ENCODE measurements at places on chromosomes 3 and 15.

GRCh38 chr15:63287109-63287508, 9.7 kb downstream of the APH1B start:
- no peak for DNase-seq

DNA sequence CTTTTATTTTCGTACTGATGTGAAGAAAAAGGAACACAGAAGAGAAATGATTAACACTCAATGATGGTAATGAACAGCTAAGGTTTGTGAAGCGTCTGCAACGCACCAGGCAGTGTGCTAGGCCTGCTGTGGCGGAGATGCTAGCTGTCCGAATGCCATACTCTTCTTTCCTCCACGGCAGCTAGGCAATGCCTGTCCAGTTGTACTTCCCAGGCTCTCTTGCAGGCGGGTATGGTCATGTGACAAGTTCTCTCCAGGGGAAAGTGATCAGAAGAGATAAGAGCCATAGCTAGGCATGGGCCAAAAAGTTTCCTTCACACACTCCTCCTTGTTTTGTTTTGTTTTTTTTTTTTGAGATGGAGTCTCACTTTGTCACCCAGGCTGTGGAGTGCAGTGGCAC, 6.7 kb downstream of the TADA3 start:
- DNase-seq = no peak

- no peak for DNase-seq
These were observed 22.5 kb upstream of the OTOL1 start for GRCh38 chr3:161474139-161474538.

DNA sequence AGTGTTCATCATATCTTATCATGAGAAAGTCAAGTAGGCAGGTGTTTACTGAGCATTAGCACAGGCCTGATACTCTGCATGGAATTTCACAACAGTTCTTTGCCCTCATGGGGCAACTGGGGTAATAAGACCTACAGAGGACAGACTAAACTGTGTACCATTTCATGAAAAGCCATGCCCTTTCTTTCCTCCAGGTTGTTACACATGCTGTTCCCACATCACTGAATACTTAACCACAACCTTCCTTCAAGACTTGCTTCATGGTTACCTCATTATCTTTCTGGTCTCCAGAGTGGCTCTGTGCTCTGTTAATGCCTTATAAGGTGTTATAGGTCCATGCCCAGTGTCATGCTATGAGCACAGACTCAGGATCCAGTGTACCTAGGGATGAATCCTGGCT, 28.2 kb upstream of the RSL24D1 start:
- DNase-seq = no peak

GRCh38 chr3:27322634-27323033, 46.5 kb downstream of the NEK10 start:
- DNase-seq = no peak

DNA sequence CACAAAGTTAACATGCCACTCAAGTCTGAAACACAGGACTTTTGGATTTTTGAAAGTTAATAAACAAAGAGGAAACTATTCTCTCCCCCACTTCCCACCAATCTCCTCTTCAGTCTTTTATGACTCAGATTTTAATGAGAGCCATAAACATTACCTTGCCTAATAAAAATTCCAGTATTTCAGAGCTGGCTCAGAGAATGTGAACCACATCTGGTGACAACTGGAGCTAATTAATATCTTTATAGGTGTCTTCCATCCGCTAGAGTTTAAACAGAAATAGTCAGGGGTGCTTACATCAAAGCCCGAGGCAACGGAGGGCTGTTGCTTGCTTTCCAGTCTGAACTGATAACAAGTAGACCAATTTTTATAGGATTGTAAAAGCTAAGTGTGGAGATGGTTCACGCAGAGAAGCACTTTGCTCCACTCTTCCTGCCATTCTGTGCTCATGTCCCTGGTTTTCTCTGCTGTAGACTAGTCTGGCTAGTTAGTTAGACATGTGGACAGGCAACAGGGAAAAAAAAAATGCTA, 363.6 kb downstream of the NR2F2 start:
- no peak for DNase-seq

GRCh38 chr15:95449230-95449628, 881.3 kb upstream of the NR2F2 start:
- DNase-seq = no peak

DNA sequence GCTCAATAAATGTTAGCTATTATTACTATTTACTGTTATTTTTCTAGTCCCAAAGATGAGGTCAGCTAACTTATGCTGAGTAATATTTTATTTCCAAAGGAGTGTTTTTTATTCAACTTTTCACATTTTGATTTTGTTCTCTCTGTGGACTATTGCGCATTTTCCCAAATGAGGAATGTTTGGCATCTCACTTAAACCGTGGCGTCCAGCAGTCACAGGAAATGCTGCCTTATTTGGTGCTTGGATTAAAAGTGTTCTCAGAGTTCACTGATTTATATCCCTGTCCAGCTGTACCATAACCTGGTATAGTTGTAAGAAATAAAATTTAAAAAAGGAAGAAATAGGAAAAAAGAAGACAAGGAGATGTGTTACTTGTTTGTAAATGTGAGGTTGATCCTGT, 166.8 kb downstream of the THSD4 start:
- no peak for DNase-seq

- DNase-seq = no peak
These were observed 300.2 kb downstream of the OTOL1 start for GRCh38 chr3:161796780-161797179.

GRCh38 chr15:61681038-61681418, 379.2 kb downstream of the VPS13C start:
- no peak for DNase-seq

- DNase-seq = no peak
These were observed 462.6 kb downstream of the GABRG3 start for GRCh38 chr15:27433604-27434003.

GRCh38 chr15:85584872-85585271, 204.5 kb downstream of the AKAP13 start:
- no peak for DNase-seq

DNA sequence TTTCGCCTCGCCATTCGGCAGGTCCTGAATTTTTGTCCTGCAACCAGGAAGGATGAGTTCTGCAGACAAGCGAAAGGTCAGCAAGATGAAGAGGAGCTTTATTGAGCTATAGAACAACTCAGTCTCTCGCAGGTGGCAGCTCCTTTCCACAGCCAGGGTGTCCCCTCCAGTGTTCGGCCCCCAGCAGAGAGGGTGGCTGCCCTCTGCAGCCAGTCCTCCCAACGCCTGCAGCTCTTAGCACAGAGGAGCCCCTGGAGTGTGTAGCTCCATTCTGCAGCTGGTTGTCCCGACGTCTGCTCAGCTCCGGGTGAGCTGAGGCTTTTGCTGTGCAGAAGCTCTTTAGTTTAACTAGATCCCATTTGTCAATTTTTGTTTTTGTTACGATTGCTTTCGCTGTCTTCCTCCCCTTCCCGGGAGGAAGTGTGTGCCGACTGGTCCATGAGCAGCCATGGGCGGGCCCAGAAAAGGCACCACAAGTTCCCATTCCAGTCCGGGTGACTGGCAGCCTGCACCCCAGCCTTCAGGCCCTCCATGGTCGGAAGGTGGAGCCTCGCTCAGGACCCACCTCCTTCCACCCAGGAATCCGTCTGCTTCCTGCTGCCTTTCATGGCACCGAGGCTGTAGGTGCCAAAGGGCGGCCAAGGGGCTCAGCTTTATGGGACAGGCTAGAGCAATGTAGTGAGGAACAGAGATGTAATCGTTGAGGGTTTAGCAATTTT, 497.8 kb upstream of the CNTN4 start:
- no peak for DNase-seq

DNA sequence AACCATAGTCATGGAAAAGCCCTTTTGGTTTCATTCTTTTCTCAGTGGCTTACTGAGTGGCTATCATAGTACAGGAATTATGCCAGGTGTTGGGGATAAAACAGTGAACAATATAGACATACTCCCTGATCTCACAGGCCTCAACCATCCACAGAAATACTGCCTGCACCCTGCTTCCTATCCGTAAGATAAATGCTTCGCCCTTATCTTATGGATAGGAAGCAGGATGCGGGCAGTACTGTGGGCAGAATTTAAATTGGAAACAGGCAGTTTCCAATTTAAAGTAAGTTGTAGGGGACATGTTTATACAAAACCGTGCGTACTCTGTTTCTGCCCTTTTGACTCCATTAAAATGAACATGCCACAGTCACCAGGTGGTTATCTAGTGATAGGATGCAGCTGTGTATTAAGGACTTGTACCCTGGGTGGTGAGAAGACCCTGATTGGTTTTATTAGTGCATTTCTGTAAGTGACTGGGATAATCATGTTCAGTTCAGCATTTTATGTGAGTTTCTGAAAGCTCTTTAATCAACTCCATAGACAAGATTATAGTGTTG, 141.8 kb upstream of the BHLHE40 start:
- no peak for DNase-seq

GRCh38 chr15:92683511-92683834, 27.9 kb upstream of the FAM174B start:
- no peak for DNase-seq

DNA sequence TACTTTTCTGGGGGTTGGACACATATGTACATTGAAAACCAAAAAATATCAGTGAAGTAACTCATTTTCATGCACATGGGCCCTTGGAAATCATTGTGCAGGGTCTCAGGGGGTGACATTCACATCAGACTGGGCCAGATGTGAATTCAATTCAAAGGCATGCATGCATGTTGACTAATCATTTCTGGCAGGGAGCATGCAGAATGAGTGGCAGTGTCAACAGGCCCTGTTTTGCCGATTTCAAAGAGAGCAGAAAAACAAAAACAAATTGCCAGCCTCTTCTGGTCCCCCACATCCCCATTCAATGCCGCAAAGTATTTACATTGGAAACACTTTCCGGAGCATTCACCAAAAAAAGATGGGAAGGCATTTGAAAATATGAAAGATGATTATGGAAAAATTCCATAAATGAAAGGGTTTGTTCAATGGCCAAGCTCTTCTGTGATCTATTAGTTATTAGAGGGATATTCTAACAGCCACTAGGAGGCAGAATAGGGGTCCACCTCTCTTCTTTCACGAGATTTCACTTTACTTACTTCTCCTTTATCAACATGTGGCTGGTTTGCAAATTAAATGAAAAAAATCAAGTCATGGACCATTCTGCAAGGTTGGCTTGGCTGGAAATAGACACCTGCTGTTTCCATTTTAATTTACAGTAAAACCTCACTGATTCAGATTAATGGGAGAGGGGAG, 119.9 kb upstream of the FEZF2 start:
- DNase-seq = no peak

- no peak for DNase-seq
These were observed 6.4 kb downstream of the RPLP1 start for GRCh38 chr15:69459066-69459465.

DNA sequence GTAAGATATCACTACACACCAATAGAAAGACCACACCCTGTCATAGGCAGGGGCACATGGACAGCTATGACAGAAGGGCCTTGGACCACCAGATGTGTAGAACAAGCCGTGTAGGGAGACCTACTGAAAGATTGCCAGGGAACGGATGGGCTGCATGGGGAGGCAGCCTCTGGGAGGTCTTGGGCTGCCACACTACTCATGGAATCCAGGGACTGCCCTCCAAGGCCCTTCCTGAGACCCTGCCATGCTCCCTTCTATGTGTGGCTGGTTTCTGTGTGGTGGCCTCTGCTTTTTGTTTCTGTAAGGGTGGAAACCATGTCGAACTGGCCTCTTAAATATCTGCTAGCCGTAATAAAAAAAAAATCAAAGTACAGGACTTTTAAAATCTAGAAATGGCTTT, 86.9 kb downstream of the OCA2 start:
- DNase-seq = no peak

DNA sequence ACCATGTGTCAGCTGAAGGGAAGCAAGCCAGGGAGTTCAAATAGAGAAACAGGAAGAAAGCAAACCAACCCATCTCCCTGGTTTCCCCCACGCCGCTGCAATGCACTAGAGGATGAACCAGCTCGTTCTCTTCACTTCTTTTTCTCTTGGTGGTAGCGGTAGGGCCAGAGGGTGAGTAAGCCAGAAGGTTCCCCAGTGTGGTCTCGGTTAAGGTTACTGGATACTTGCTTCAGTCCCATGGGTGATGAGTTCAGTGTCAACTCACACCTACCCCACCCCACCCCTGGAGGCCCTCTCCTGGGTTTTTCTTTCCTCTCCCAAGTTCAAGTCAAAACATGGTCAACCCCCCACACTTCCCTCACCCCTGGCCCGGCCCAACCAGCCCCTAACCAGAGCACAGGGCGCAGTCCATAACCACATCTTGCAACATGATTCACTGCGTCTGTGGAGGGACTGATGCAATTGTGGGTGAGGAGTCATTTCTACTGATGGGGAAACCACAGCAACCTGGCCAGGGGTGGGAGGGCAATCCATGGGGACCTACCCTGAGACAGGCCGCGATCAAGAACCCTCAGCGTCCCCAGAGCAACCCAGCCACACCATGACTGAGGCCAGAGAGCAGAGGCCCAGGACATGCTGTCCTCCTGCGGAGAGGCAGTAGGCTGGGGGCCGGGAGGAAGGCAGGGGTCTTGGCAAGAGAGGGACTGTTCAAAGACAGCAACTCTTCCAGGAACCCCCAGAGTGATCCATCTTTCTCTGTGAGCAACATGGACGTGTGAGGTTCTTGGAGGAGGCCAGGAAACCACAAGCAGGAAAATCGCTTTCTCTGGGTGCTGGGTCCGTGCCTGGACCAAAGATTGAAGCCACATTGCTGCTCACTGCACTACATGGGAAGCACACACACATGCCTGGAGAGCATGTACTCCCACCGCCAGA, 276.6 kb downstream of the UACA start:
- no peak for DNase-seq

GRCh38 chr3:58526515-58526957, 10.5 kb downstream of the ACOX2 start:
- DNase-seq = no peak

- peak; percentile 46 for DNase-seq
These were observed 70.5 kb upstream of the LIPC start for GRCh38 chr15:58361273-58361759.

GRCh38 chr15:70726753-70727152, 36.6 kb downstream of the UACA start:
- no peak for DNase-seq

DNA sequence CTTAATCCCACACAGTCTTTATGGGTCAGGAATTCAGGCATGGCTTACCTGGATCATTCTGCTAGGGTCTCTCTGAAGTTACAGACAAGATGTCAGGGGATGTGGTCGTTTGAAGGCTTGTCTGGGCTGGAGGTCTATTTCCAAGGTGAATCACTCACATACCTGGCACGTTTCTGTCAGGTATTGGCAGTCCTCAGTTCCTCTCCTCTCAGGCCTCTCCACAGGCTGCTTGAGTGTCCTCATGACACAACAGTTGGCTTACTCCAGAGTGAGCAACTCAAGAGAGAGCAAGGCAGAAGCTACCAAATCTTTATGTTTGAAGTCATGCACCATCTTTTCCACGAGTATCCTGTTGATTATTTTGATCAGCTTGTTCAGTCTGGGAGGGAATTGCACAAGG, 43.9 kb upstream of the PARP14 start:
- DNase-seq = no peak

DNA sequence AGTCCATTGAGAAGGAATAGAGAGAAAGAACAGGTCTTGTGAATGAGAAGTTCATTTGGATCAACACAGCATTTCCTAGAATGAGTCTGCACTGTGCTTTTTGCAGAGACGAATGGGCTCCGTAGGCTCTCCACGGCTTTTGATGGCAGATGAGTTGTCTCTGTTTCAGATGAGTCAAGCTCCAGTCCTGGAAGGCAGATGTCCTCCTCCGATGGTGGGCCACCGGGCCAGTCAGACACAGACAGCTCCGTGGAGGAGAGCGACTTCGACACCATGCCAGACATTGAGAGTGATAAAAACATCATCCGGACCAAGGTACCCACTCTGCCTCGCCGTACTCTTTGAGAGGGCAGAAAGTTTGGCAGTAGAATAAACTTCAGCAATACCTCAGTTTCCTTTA, 70.5 kb downstream of the SIDT1 start:
- no peak for DNase-seq
